CD14-positive monocyte (primary cell): ENCODE measurements at places on chromosomes 11 and 22.

DNA sequence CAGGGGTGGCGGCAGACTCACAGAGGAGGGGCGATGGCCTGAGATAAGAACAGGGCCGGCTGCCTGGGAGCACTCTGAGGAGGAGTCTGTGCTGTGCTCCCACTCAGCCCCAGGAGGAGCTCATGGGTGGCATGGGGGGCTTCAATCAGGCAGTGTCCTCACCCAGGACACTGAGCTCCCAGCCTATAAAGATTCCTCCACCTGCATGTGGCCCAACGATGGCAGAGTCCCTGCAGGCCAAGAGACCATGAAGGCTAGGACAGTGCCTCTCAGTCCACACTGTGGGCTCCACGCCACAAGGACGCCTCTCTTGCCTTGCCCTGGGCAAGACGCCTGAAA is 1.9 kb downstream of the CST6 start:
- DNase-seq = no peak

DNA sequence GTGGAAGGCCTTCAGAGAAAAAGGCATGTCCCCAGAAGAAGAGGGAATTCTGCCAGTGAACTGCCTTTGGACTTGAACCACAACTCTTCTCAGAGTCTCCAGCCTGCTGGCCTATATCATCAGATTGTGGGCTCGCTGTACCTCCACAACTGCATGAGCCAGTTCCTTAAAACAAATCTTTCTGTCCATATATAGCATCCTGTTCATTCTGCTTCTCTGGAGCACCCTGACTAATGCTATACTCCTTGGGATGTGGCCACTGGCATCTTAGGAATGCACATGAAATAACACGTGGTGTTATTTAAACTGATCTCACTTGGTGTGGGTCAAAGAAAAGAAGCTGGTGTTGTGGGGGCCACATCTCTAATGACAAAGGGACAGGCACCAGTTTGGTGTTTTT is 58.3 kb upstream of the VSTM5 start:
- no peak for DNase-seq

- no peak for DNase-seq
Measured at GRCh38 chr22:45144916-45145315, 18.8 kb upstream of the NUP50 start.

DNA sequence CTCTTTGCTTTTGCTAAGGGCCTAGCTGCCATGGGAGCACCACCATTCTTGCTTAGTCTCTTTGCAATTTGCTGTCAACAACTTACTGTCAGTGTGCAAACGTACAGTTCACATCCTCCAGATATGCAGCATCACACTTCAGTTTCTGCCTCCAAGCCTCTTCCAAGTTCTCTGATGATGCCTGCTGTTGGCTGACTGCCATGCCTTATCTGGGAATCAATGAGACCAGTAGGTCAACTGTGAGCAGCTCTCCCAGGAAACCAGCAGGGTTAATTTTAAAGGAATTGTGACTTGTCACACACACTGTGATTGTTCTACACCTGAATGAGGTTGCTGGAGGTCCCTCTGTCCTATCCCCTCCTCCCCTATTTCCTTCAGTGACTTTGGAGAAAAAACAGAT is 56.0 kb downstream of the COPB1 start:
- DNase-seq = no peak

- DNase-seq = no peak
Measured at GRCh38 chr11:28584992-28585391, 476.8 kb downstream of the METTL15 start.

DNA sequence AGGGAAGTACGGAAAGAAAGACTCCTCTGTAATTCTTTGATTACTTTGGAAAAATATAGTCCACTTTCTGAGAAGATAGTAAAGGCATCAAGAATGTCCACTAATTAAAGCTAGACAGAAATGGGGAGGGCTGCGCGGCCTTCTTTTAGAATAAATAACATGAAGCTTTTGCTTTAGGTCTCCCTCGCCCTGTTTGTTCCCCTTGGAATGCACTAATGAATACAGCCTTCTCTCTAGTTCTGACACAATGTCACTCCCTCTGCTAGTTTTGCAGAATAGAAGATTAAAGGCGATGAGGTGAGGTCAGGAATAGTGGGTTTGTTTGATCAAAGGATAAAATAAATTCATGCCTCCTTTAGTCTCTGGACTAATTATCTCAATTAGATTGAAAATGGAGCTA is 543.9 kb downstream of the OPCML start:
- no peak for DNase-seq

DNA sequence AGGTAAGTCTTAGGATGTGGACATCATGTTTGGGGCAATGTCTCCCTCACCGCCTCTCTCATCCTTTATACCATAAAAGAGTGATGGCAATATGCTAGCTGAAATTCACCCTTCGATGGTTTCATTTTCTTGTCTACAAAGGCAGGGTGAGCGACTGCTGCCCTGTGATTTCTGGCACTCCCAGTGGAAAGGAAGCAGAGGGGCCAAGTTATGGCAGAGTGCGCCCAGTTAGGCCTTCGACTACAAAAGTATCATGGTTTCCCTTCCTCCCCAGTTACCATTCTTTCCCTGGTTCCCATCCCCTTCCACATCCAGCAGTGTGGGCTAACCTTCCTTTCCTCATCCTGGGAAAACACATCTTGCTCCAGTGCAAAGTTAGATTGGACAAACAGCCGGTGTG is 43.8 kb downstream of the SNX19 start:
- no peak for DNase-seq

DNA sequence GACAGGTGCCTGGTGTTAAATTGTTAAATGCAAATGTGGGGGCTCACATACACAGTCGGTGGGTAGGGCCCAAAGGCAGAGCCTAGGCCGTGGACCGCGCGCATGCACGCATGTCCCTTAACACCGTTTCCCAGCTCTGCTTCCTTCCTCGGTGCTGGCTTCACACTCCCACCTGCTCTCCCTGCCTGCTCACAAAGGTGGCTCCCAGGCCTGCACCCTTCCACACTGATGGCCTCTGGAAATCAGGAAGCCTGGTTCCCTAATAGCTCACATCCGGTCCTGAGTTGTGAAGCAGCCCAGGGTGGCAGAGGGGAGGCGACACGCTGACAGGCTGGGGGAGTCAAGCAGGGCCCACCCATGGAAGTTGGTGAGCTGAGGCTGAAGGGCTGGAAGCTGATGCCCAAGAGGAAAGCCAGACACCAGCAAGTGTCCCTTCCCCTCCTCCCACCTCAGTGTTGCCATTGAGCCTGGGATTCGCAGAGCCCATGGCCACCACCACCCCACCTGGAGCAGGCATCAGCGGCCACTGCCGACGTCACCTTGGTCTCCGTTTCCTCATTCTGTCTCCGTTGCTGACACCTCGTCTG is 13.7 kb upstream of the CTTN start:
- DNase-seq = no peak

- peak; percentile 6 for DNase-seq
Measured at GRCh38 chr11:36622431-36623136, 24.5 kb upstream of the RAG2 start.

- DNase-seq = no peak
Measured at GRCh38 chr22:39624501-39624821, 53.9 kb downstream of the CACNA1I start.

- no peak for DNase-seq
Measured at GRCh38 chr22:41311487-41311886, 10.2 kb downstream of the ZC3H7B start.

DNA sequence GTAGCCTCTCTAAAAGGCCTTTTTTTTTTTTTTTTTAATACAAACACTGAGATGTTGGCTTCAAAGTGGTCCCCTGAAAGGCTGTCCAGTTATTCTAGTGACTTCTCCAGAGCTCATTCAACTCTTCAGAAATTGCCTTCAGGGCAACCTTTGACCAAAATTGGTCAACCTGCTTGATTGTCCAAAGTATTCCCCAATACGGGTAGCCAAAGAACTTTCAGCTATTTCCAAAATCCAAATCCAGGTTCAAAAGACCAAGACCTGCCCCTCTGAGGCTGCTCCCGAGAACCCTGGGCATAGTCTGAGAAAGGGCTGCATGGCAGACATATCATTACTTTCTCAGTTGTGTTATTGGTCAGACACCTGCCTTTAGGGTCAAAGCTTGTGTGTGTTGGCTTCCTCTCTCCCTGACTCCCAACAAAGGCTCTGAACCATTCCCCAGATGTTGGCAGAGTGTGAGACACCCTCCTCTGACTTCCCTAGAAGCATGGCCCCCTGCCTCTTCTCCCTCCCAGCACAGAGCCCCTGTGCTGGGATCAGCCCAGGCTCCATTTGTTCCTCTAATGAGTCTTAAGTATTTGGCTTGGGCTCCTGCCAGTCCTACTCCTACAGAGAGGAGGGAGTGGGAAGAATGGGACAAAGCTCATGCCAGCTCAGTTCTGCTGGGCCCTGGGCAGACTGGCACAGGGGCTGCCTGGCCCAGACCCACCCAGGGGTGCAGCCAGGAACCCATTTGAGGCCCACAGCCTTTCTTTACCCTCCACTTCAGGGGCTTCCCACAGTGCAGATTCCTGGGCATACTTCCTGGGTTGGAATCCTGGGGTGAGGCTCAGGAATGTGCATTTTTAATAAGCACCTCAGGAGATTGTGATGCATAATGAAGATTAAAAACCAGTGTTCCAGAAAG is 30.3 kb downstream of the TNKS1BP1 start:
- no peak for DNase-seq

DNA sequence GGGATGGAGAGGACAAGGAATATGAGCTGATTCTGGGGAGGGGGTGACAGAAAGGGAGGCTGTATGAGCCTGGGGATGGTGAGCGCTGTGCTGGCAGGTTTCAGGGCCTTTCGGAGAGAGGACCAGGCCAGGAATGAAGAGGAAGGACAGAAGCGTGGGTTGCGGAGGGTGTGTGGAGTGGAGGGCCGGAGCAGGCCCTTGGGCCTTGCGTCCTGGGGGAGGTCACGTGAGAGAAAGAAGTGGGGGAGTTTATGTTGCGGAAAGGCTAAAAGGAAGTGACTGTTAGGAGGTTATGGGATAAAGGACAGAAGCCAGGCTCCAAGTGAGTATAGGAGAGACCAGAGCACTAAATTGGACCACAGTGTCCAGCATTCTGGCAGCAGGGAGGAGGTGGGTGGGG is 17.5 kb downstream of the BCR start:
- DNase-seq = no peak

DNA sequence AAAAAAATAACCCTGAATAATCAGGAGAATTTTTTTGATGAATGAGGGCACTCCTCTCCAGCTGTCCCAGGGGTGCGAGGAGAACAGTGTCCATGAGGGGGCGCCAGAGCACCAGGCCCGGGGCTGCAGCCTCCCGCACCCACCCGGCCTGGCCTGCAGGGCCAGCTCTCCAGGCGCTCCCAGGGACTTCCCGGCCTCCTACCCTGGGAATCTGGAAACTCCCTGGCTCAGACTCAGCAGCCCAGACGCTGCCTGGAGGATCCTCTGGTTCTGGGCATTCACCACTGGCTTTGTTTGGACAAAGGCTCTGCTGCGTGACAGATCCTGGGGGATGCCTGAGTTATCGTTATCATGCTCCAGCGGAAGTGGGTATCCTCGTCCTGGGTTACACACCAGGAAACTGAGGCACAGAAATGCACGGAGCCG is 31.0 kb downstream of the MCM5 start:
- peak; percentile 76 for DNase-seq

- no peak for DNase-seq
Measured at GRCh38 chr22:49783926-49784629, 43.6 kb downstream of the BRD1 start.

DNA sequence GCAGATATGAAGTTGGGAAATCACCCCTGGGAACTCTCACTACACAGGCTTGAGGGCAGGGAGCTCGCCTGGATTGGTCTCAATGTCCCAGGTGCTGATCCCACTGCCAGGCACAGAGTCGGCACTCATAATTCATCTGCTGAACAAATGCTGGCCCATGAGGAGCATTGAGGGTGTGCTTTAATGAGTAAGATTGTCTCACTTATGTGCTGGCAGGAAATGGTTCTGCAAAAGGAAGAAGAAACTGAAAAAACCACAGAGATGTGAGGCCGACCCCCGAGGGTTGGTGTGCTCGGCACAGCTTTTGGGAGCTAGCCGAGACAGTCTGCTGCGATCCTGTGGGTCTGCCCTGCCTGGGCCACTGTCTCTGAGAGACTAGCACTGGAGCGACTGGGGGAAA is 9.4 kb downstream of the PLAAT2 start:
- no peak for DNase-seq

DNA sequence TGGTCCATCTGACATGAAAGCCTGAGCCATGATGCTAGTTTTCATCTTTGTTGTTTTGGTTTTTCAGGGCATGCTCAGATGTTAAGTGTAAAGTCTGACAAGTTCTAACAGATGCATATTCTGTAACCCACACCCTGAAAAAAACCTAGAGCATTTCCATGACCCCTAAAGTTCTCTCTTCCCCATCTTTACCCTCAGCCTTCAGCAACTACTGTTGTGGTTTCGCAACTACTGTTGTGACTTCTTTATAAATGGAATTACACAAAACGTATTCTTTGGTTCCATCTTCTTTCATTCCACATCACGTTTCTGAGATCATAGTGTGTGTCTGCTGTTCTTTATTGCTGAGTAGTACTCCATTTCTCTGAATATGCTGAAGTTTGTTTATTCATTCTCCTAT is 65.1 kb upstream of the LDLRAD3 start:
- DNase-seq = peak; percentile 4

GRCh38 chr11:100670140-100670539 is 16.9 kb upstream of the ARHGAP42 start:
- DNase-seq = no peak

DNA sequence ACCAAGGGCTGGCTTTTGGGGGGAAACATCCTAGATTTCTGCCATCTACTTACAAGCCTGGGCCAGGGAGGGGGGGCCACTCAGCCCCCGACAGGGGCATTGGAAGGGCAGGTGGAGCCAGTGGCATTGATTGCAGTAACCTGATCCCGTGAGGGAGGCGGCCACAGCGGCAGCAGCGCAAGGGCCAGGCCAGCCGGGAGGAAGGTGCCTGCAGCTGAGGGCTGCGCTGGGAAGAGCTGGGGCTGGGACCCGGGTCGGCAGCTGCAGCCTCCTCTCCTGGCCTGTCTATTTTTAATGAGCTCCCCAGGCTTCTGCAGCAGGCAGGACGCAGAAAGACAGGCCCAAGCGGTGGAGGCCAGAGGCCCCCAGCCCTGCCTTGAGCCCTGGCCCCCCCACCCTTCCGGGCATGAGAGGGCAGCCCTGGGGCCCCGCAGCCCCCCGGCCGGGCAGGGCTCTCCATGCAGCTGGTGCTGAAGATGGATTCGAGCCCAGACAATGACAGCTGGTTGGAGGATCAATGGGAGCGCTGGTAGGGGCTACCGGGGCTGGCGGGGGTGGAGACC is 10.6 kb downstream of the FREY1 start:
- no peak for DNase-seq

DNA sequence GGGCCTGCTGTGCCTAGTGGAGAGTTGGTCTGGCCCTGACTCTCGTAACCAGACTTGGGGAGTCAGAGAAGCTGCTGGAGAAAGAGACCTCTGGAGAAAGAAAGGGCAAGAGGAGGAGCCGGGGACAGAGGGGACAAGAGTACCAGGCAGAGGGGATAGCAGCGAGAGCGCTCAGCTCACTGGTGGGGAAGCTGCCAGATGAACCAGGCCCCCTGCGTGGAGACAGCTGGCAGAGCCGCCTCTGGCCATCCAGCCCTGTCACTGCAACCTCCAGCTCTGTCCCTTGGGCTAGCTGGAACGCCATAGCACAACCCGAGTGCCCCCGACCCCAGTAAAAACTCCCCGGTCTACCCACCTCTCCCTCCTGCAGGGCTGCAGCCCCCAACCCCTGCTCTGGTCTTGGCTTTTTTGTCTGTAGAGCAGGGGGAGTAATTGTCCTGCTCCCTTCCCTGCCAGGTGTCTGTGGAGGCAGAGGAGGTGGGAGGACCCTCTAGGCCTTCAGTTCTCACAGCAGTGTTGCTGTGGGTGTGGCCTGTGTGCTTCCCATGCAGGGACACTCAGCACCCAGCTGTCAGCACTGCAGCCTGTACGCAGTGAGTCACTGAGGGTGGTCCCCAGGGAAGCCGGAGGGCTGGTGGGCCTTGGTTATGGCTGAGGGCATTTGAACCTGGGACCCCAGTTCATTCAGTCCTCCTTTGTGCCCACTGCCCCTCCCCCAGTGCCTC is 4.8 kb upstream of the SUN2 start:
- no peak for DNase-seq
